Iris pigment epithelial cell (primary cell): ENCODE measurements at places on chromosomes 11 and 22.

DNA sequence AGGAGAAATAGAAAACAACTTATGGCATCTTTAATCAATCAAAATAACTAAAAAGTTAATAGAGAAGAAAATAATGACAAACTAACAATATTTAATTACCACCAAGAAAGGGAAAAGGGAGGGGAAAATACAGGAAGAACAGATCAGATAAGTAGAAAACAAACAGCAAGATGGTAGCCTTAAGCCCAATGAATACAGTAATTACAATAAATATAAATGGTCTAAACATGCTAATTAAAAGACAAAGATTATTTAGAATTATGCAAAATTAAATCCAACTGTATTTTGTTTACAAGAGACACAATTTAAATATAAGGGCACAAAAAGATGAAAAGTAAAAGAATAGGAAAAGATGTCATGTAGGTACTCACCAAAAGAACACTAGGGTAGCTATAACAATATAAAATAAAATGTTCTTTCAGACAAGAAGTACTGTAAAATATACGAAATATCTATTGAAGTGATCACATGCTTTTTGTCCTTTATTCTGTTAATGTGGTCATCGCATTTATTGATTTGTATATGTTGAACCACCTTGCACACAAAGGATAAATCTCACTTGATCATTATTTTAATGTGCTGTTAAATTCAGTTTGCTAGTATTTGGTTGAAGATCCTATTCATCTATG is 14.0 kb downstream of the C11orf65 start:
- no peak for DNase-seq

GRCh38 chr11:72084076-72084475 is 3.4 kb downstream of the LRRC51 start:
- DNase-seq, result no peak

GRCh38 chr11:1918436-1919315 is 827 bp upstream of the TNNT3 start:
- no peak for DNase-seq

DNA sequence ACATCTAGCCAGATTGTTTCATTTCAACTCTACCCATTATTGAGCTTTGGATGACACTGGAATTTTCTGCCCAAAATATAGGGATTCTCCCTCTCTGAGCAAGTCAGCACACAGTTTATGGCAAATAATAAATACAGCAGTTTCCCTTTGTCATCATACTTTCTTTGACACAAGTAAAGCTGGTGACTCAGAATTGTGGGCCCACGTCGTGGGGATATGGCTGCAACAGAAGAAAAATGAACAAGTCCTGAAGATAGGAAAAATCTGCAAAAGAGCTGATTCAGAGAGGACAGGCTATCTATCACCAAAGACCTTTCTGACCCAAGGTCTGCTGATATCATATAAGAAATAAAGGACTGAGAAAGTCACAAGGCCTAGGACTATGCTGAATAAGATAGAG is 236.3 kb upstream of the ZC3H12C start:
- no peak for DNase-seq

GRCh38 chr11:9567401-9567800 is 6.1 kb upstream of the WEE1 start:
- DNase-seq, result no peak

DNA sequence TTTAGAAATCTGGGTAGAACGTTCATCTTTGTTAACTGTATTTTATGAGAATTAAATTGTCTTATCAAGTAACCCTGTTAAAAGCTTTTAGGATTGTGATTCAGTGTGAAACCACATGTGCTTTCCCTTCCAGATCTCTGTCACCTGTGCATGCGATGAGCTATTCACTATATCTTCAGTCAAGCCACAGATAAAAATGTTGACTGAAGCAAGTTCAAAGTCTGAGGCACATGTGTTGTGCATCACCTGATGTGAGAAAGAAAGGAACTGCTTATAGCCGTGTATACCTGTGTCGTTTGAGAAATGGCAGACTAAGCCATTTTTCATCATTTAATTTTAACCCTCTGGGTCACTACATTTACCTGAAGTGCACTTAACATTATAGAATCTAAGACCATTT is 1088.9 kb upstream of the TENM4 start:
- DNase-seq, result no peak
